Right ventricle myocardium inferior (tissue), 1 donor: ENCODE measurements at places on chromosomes 2 and 18. TPM values are rescaled to one million over a fixed set of nuclear protein-coding genes. Genes with fewer than 3 reads are reported as not detected.

The E2F6 gene
- total RNA-seq, result 12.5 TPM

- no peak for DNase-seq
Observed at GRCh38 chr2:220278022-220278421, 650.6 kb downstream of the SLC4A3 start.

The SERPINB3 gene
- total RNA-seq, result not detected

DNA sequence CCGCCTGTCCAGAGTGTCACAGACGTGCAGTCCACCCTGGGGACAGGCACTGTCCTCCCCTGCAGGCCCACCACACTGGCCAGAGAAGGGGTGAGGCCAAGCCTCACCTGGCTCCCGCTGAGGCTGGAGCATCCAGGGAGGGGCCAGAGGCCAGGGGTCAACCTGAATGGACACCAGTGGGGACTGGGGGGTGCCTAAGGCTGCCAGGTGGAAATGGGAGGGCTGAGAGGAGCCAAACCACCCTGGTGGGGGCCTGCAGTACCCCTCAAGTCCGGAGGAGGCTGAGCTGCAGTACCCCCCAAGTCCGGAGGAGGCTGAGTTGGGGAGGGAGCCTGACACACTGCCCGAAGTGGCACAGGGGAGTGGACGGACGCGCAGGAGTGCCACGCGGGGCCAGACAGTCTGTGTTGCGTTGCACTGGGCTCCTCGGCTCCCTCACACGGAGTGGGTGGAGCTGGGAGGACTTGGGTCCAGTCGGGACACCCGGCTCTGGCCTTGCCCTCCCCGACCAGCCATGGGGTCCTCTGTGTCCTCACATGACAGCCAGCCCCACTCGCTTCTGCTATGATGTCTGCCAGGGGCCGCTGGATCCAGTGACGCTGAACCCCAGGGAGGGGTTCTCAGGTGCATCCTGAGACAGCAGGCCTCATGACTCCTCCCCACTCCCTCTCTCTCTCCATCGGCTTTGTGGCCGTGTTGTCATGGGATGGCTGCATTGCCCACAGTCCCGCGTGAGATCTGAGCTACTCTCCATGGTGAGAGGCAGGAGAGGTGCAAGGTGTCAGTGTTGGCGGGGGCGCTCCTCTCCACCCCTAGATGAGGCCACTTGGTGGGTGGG is 22.3 kb upstream of the GPC1 start:
- DNase-seq, result peak; percentile 68

DNA sequence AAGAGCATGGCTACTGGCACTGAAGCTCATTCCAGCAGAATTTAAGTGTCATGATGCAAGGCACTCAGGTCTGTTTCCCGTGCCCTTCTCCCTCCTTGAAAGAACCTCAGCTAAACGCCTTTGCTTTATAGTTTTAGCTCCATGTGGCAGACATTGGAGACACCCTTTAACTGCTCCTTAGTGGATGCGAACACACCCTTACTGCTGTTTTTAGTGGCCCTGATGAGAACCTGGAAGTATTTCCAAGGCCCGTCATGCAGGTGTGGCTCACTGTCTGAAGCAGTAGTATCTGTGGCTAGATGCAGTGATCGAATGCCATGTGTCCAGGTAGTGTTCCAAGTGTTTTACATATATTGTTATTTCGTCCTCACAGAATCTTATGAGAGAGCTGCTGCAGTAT is 28.3 kb downstream of the KIF5C start:
- DNase-seq, result no peak

- no peak for DNase-seq
Observed at GRCh38 chr2:6492573-6492972, 373.1 kb downstream of the CMPK2 start.

The POMC gene
- 9.1 TPM for total RNA-seq

The SLC9A4 gene
- not detected for total RNA-seq

DNA sequence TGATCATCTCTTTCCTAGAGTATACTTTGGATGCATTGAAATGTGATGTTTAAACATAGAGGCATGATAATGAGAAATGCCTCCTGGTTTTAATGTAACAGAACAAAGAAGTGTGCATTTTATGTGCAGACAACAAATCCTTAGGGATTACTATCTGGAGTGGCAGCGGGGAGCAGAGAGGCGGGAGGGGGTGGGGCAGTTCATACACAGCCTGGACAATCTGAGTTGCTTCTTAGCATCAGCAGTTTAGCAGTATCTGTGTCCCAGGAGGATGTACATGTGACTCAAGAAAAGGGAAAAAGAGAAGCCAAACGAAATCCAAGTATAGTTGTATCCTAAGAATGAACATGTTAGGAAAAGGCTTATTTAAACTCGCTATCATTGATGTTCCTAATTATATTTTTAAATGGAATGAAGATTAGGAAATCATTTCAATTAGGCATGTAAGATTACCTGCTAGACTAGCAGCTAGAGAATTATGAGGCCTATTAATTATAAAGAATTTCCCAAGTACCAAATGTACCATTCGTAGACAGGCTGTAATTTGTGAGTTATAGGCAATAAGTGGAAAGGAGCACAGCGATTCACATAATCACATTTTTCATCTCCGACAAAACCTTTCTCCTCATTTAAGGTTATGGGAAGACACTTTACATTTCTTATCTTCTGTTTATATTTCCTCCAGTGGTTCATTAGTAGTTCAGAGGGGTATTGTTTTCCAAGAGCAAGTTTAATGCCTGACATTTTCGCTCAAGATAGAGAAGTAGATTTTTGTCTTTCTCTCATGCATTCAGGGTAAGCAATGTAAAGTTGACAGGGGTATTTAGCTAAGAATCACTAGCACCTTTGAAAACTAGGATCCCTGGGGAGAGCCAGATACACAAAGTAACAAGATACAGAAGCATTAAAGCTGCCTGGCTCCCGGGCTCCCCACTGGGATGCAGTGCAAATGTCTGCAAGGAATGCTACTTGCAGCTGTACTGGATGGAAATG is 141.3 kb upstream of the NOSTRIN start:
- DNase-seq, result no peak

DNA sequence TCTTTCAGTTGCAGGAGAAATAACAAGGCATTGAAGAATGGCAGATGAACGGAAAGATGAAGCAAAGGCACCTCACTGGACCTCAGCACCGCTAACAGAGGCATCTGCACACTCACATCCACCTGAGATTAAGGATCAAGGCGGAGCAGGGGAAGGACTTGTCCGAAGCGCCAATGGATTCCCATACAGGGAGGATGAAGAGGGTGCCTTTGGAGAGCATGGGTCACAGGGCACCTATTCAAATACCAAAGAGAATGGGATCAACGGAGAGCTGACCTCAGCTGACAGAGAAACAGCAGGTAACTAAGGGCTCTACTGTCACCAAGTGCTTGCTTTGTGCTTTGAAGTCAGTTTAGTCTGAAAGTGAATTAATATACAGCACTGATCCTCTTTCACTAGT is 118.5 kb upstream of the UNC80 start:
- DNase-seq, result no peak

DNA sequence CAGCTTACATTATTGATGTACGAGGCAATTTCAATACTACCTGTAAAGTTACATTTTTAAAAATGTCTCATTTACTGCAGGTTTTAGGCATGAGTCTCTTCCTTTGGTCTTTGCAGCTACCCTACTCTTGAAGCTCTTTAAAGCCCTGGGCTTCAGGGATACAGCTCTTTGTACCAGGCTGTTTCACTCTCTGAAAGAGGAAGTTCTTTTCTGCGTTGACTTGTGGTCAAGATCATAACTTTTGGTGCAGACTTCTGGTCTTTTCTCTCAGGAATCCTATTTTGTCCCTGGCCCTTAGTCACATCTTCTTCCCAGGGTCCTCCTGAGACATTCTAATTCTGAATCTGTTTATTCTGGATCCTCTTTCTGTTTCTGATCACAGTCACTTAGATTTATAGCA is 16.6 kb upstream of the HRH4 start:
- DNase-seq, result no peak

The ANKRD29 gene
- 6.8 TPM for total RNA-seq

DNA sequence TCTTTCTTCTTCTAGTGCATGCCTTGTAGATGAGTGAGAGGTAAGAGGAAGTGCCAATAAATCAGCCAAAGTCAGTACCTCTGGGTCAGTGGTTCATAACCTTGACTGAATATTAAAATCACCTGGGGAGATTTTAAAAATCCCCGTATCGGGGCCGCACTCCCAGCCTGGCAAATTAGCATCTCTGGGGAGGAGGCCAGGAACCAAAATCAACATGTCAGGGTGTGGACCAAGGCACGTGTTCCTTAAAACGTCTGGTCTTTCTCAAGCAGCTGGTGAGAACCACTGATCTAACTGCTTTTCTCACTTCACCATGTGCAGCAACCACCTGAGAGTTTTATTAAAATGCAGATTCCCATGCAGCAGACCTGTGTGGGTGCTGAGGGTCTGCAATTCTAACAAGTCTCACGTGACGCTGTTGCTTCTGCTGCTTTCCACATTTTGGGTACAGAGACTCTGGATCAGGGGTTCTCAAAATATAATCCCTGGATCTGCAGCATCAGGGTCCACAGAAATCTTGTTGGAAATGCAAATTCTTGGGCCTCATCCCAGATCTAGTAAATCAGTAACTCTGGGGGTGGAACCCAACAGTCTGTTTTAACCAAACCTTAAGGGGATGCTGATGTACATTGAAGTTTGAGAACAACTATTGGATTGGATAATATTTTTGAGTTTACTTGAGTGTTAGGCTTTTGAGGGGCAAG is 49.5 kb downstream of the CHST9 start:
- no peak for DNase-seq

DNA sequence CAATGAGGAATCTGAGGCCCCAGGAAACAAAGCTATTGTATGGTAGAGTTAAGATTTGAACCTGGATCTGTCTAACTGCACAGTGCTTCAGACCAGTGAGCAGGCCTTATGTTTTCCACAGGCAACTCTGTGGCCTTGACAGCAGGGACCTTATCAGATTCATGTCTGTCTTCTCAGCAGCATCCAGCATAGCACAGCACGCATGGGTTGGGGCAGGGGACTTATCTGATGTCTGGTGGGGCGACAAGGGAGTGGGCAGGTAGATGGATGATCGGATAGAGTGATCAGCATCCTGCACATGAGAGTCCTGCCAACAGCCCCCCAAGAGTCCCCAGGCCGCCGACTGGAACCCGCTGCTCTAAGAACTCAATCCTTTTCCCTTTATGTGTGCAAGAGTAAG is 28.7 kb upstream of the KCNF1 start:
- DNase-seq, result no peak

- DNase-seq, result no peak
Observed at GRCh38 chr2:18404708-18405107, 155.7 kb downstream of the RDH14 start.

DNA sequence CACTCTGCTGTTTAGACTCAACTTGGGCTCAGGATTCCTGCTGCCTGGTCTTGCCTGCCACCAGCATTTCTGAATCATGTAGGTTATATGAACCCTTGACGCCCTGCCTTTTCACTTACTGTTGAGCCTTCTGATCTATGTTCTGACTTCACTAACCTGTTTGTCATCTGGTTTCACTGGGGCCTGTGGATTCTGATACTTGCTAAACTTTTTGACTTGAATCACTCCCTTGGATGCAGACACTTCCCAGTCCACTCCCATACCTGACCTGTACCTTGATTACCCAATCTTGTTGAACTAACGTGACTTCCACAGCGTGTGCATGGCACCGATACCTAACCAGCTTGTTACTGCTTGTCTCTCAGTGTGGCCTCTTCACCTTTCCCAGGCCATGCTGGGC is 35.6 kb upstream of the SPAG16 start:
- no peak for DNase-seq

- DNase-seq, result no peak
Observed at GRCh38 chr18:45723567-45724355, at the start of gene SLC14A1. Gene SLC14A1, plus strand, starts transcription at chr18:45724181. Its CDS starts 6,140 bp downstream, at chr18:45730321.

The SLC11A1 gene
- total RNA-seq, result 5.4 TPM

GRCh38 chr18:71442731-71443141 is 1101.4 kb downstream of the CBLN2 start:
- DNase-seq, result no peak

The ASAP2 gene
- total RNA-seq, result 12.9 TPM
